ENCODE measurements at places on chromosomes 7 and 10.
A peak's percentile ranks its signal among the peaks of the same experiment; 100 is the strongest.

DNA sequence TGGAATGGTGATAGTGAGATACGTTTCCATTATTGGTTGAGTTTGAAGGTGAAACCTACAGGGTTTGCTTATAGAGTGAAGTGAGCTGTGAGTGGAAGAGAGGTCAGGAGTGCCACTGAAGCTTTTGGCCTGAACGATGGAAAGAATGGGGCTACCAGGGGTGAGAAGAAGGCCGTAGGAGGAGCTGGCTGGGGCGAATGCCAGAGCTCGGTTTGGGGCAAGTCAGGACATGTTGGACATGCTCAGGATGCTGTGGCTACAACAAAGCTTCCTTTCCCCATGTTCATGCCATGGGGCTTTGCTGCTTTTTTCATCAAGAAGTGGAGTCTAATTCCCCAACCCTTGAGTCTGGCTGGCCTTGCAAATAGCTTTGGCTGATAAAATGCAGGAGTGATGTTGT, 253.7 kb downstream of the GLRX3 start:
- no peak for DNase-seq

- no peak for DNase-seq
These were observed 25.9 kb downstream of the HSPB1 start for GRCh38 chr7:76328389-76328788.

DNA sequence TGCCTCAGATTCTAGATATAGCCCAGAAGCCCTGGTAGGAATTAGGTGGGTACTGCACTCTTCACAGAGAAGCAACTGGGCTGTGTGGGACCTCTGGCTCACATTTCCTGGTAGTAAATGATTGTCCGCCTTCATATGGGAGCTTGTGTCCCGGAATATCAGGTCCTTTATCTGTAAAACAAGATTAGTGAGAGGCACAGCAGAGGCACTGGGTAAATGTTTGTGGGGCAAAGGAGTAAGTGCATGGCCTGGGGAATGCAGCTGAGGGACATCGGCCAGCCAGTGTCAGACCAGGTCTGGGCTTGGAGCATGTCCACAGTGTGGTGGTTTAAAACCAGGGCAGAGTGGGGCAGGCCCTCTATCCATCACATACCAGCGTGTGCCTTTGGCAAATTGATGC, 323.3 kb upstream of the ZMIZ1 start:
- no peak for DNase-seq

DNA sequence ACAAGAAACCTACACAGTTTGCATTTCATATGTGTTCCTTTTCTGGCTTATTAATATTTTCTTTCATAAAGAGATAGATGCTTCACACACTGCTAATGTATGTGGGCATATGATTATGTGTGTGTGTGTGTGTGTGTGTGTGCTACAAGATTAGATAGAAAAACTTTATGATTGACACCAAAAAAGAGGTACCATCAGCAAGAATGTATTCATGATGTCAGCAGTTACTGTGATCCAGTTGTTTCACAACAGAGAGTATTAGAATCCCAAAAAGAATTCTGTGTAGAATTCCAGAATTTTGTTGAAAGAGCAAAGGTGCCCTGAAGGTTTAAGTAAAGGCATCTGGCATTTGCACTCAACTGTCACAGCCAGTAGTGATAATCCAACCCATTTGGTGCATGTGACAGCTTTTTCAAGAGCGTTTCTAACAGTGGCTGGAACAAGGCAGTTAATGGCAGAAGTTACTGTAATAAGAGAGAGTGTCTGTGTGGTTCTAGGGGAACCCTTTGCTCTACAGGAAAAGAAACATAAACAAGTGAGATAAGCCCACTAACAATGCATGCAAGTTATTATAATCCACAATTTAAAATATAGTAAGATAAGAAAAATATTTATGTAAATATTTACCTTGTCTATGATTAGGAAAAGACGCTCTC, 16.6 kb downstream of the RELN start:
- DNase-seq: peak; percentile 10

DNA sequence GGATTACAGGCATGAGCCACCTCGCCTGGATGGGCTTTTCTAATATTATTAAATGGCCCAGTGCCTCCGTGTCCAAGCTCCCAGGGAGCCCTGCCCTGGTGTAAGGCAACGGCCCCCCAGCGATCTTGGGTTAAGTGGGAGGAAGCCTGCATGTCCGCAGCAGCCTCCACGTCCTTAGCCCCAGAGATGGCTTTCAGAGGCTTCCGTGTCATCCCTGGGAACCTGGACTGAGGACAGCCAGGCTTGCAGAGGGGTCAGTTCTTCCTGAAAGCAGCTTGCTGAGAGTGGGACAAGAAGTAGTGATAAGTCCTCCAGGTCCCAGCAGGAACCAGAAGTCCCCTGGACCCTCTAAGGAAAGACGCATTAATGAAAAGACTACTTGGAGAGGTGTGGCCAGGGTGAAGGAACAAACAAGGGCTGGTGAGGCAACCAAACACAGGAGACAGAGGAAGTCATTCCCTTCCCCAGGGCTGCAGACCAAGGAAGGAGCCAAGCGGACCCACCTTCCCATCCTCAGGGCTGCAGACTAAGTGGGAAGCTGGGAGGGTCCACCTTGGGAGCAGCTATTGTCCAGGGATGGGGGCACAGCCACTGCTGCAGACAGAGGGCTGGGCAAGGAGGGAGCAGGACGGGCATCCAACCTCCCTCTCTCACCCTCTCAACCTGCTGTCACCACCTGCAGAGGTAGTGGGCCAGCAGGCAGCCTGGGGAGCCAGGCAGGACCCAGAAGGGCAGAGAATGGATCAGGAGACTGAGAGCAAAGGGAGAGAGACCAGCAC, 13.0 kb upstream of the INSIG1 start:
- no peak for DNase-seq

DNA sequence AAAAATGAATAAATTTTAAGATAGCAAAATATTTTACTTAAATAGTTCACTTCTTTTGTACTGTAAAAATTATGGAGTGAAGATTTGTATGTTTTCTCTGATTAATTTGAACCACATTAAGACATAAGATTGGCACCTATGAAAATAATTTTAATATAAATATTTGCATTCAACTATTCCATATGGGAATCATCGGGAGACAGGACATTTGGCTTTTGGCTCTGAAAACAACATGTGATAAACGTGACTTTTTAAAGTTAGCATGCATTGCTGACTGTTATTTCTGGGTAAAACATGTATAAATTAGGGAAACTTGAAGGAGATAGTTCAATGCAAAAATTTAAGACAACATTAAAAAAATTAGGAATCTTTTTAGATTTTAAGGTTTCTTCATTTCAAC, 117.2 kb downstream of the SEMA3E start:
- no peak for DNase-seq

DNA sequence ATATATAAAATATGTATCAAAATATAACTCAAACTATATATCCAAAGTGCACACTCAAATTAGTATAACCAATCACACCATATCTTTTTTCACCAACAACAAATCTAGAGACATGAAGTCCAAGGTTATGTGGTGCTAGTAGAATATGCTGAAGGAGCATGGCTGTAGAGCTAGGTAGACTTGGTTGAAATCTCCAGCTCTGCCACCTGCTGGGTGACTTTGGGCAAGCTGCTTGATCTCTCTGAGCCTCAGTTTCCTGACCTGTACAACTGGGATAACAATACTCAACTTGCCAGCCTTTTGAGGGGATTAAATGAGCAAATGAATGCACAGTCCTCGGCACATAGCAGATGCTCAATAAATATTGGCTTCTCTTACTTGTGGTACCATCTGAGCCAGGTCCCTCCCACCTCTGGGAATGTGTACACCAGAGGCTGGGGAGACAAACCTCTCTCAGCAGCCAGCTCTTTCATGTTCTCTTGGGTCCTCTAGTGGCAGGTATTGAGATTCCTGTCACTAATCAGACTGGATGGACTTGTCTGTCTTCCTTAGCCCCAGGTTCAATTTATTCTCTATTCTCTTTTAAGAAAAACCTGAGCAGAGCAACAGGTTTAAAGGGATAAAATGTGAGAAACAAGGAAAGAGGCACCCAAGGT, 94.3 kb upstream of the PDE1C start:
- peak; percentile 74 for DNase-seq

- no peak for DNase-seq
These were observed 6.6 kb downstream of the CYP3A43 start for GRCh38 chr7:99834382-99834781.

- peak; percentile 67 for DNase-seq
These were observed 23.7 kb upstream of the TRPV6 start for GRCh38 chr7:142908921-142909890.

DNA sequence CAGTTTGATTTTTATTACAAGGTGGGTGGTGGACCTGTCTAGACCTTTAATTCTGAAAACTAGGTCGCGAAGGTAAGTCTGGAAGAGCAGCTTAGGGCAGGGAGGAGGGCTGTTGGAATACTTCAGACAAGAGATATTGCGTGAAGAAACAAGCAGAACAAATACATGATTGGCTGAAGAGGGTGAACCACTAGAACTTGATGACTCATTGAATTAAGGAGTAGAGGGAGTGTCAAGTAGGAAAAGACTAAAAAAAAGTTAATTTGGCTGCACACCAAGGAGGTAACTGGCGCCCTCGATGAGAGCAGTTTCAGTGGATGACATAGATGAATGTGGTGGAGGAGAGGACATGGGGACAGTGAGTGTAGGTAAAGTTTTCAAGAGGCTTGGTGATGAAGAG, 41.3 kb downstream of the WNT2 start:
- DNase-seq: no peak

- DNase-seq: no peak
These were observed 501 bp downstream of the TFPI2 start for GRCh38 chr7:93890041-93890463.

- peak; percentile 50 for DNase-seq
These were observed 26.0 kb upstream of the JMJD1C start for GRCh38 chr10:63491588-63492316.

- DNase-seq: no peak
These were observed 143.5 kb downstream of the CALCR start for GRCh38 chr7:93430917-93431588.

GRCh38 chr7:26497801-26498596, 206.3 kb downstream of the SNX10 start:
- DNase-seq: no peak

DNA sequence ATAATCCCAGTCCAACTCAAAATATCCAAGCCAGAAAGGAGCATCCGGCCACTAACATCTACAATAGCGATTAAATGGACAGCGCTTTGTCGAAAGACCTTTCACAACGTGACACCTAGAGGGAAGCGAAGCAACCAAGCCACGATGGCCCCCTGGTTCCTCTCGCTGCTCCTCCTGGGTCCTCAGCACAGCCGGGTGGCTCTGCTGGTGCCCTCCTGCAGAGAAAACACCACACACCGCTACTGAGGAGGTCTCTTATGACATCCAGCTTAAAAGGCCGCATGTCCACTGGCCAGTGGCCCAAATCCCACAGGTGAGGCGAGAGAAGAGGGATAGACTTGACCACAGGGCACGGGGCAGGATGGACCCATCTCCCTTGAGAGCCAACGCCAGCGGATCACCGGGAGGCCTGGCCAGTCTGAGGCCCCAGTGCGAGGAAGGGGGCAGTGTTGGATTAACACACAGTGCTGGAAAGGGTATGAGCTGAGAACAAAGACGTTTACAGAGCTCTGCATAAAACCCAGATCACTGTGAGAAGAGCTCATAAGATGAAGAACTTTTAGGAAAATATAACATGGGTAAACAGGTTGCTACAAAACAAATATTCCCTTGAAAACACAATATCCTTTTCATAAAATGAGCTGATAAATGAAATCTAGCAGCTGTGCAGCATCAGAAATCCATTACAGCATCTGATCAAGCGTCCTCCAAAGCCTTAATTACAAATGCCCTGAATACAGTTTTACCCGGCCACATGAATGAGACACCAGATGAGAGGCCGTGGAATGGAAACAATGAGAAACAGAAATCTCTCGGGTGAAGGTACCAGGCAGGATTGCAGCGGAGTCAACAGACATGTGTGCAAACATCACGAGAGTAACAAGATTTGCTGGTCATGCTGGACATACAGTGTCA, 236.7 kb downstream of the DIP2C start:
- no peak for DNase-seq

- DNase-seq: no peak
These were observed 76.2 kb upstream of the KIF5B start for GRCh38 chr10:32132357-32132946.

DNA sequence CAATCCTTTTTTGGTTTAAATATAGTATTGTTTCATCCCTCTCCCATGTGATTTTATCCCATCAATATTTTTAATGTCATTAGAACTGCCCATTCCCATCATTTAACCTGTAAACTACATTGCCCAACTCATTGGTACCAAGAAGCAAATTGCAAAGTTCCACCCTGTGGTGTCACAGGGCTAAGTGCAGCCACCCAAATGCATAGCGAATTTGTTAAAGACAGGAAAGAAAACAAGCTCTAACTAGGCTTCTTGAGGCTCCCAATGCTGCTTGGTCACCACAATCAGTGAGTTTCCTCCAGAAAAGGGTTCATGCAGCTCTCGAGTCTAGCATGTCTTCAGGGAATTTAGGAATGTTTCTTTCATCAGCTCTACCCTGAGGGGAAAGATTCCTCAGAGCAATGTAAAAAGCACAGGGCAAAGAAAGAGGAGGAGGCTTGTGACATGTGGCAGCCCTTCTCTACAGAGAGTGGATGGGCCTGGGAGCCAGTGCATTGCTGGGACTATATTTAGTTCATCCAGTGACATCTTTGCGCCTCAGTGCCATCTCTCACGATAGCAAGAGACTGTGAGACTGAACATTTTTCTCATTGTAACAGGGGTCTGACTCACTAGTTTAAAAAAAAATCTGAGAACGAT, 58.1 kb downstream of the CAV1 start:
- peak; percentile 88 for DNase-seq

- peak; percentile 54 for DNase-seq
These were observed 90.6 kb downstream of the PIP4K2A start for GRCh38 chr10:22623633-22624253.

DNA sequence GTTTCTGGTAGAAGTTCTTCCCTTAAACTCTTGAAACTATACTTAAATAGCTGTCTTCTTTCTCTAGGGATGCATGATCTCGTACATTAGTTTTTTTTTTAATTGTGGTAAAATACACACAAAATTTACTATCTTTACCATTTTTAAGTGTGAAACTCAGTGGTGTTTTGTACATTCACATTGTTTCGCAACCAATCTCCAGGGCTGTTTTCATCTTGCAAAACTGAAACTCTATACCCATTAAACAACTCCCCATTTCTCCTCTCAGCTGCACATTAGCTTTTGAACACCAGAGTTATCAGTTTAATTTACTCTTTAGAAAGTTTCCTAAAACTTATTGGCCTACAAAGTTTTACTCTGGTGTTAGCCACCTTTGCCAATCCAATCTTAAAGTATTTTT, 45.5 kb upstream of the PRKAR2B start:
- no peak for DNase-seq

GRCh38 chr10:82221601-82222149, 346.7 kb downstream of the NRG3 start:
- DNase-seq: no peak

DNA sequence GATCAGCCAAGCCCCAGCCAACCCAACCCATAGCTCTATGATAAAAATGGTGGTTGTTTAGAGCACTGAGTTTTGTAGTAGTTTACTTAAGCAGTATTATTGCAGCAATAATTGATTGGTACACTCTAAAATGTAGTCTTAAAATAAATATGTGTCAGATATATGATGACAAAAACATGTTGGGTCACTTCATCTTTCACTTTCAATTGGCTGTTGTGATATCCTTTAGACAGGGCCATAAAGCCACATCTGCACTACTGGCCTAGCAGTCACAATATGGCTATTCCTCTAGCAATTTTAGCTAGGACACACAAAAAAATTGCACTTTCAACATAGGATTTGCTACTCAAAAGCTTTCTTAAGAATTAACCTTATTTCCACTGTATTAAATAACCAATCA, 5.9 kb upstream of the CAV1 start:
- no peak for DNase-seq

GRCh38 chr7:39365751-39366295, 200.4 kb upstream of the YAE1 start:
- DNase-seq: no peak

GRCh38 chr10:99443500-99443899, 13.1 kb upstream of the GOT1 start:
- DNase-seq: no peak

Measured in SK-MEL-5 (cell line).